ENCODE measurements at places on chromosomes 16 and 17.

GRCh38 chr17:1992541-1992940 is 32.6 kb downstream of the RTN4RL1 start:
- no peak for DNase-seq

- DNase-seq, result no peak
These were observed 45.8 kb upstream of the TAOK1 start for GRCh38 chr17:29344201-29344856.

DNA sequence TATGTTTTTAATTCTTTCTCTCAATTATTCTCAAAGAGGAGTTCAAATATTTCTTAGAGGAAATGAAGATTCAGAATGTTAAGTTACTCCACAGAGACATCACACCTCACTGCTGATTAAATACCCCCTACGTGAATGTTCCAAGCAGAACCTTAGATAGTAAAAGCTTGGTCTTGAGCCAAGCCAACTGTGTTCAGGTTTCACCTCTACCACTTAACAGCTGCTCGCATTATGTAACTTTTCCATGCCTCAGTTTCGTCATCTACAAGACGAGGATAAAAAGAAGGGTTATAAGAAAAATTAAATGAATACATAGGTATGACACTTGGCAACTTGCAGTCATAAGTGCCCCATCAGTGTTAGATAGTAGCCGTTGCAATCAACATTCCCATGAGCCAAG is 356.2 kb downstream of the RBFOX1 start:
- DNase-seq, result no peak

DNA sequence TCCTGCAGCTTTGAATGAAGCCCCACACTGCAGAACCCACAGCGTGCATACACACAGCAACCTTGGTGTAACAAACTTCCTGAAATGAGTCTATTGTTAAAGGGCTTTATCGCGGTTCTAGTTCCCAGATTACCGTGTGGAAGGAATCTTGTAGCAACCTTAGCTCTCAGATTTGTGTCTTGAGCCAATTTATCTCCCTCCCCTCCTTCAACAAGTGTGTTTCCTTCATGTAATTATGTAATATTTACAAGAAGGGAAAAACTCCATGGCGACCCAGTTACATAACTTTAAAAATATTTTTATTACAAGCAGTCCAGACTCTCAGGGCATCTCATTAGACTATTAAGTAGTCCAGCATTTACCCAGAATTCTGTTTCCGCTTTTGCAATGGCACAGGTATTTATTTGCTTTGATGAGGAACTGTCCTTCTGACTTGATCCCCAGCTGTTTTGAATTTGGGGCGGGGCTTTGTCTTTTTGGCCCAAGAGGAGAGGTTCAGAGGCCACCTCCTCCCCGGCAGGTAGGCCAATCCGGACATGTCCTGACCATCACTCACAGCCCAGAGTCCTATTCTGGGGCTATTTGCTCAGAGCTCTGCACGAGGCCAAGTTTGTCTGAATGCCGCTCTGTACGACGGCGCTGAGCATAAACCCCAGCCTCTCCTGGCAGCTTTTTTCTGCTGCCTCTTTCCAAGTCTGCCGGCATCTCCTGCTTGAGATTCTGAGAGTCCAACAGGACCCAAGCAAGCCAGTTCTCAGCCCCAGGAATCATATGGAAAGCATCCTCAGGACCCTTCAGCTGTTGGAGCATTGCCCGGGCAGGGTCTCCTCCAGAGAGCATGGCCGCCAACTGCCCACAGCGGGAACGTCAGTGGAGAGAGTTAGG is 35.6 kb downstream of the CLEC16A start:
- no peak for DNase-seq

GRCh38 chr17:75131278-75132017 is at the start of gene NT5C:
Gene NT5C, minus strand, starts transcription at chr17:75131742. Its CDS starts 35 bp downstream, at chr17:75131707.
- peak; percentile 24 for DNase-seq

GRCh38 chr17:31388770-31389656 is 2.5 kb upstream of the RAB11FIP4 start:
- DNase-seq, result no peak

Measured in effector memory CD4-positive, alpha-beta T cell (primary cell).